ENCODE measurements at places on chromosomes 4 and X.

DNA sequence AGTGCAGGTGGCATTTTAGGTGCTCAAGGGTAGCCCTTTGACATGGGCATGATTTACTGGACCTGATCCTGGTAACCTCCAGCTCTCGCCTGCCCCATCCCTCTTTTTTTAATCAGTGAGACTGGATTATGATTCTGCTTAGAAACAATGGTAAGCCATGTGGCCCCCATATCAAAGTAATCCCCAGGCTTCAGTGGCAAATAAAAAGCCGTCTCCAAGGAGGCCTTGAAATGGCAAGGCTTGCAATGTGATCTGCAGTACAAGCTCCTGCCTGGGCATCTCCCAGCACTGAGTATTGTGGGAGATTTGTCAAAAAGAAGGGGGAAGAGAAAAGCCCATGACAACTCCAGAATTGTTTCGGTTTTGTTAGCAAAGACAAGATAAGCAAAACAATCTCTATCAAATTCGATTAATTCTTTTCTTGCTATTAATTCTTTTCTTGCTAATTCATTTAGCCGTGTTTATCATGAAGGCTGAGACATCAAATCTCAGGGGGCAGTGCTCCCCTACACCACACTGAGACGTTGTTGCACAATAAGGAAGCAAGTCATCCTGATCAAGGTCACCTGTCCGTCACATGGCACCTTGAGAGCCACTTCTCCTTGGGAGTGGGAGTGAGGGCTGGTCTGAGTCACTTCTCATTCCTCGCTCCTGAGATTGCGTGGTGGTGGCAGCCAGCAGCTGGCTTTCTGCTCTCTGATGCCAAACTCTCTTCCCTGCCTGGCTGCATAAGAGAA lies 312.7 kb upstream of the GATB start:
- no peak for DNase-seq

DNA sequence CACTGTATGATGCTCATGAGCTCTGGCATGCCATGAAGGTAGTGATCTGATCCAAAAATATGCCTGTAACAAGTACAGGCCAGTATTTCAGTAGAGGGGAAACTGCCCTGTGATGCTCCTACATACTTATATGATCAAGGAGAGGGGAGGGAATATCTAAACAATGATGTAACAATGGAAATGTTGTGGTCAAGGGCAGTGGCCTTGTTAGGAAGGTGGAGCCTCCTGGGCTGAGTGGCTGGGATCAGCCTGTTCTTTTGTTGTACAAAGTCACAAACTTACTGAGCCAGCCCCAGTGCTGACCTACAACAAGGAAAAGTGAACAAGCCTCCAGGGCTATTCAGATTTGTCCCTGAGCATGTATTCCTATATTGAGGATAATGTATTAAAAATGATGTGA lies 70.3 kb downstream of the ANXA10 start:
- no peak for DNase-seq

- DNase-seq: no peak
Observed at GRCh38 chr4:83552083-83552482, 16.2 kb downstream of the GPAT3 start.

DNA sequence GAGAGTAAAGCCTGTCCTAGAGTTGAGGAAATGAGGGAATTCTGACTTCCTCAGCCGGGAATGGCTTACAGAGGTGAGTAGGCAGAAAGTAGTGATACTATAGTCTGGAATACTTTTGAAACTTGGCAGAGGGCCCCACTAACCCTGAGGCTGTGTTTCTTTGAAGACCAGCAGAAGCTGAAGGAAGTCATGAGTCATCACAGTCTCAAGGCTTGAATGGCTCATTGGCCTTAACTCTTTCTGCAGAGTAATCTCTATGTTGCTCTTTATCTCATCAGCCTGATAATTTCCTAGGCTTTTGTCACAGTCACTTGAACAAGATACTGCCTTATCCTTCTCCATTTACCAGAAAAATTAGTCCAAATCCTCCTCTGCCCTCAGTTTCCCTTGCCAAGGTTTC lies 80.8 kb downstream of the ANKRD50 start:
- no peak for DNase-seq

DNA sequence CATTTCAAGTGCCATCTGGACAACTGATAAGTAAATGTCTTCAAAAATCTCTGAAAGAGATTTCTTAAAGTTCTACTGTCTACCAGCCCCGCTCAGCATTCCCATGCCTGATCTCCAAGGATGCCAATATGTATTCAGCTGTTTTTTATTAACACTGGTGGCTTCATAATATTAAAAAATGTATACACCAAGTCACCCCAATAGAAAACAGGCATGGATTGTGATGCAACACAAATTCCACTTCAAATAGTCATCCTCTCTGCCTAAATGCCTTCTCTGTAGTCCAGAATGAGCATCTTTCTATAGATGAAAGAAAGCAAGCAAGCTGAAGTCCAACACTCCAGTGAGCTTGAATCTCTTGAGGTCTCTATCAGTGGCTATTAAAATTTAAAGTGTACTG lies 152.2 kb upstream of the PPARGC1A start:
- no peak for DNase-seq

GRCh38 chr4:140719686-140720085 lies 36.5 kb downstream of the TBC1D9 start:
- DNase-seq: no peak

GRCh38 chr4:40710484-40711254 lies 39.1 kb upstream of the NSUN7 start:
- no peak for DNase-seq

DNA sequence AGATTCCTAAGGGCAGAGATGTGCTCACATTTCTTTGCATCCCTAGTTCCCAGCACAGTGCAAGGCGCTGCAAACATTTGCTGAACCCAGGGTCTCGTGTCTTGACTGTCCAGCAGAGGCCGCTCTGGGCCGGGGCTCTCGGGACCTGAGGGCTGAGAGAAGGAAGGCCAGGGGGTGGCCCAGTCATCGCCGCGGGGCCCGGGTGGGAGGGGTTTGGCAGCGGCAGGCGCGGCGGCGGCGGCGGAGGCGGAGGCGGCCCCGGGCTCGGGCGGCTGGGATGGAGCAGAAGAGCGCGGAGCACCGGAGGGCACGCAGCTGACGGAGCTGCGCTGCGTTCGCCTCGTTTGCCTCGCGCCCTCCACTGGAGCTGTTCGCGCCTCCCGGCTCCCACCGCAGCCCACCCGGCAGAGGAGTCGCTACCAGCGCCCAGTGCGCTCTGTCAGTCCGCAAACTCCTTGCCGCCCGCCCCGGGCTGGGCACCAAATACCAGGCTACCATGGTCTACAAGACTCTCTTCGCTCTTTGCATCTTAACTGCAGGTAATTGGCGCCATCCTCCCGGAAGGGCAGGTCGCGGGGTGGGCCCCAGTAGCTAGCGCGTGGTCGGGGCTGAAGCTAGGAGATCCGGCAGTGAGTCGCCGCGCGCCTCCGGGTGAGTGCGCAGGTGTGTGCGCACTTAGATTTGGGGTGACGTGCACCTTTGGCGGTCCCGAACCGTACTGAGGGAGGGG lies at the start of gene PARM1:
Gene PARM1, plus strand, starts transcription at position 285 of the 730 bp plus-strand sequence. Its CDS starts 212 bp downstream, at position 497.
- no peak for DNase-seq

DNA sequence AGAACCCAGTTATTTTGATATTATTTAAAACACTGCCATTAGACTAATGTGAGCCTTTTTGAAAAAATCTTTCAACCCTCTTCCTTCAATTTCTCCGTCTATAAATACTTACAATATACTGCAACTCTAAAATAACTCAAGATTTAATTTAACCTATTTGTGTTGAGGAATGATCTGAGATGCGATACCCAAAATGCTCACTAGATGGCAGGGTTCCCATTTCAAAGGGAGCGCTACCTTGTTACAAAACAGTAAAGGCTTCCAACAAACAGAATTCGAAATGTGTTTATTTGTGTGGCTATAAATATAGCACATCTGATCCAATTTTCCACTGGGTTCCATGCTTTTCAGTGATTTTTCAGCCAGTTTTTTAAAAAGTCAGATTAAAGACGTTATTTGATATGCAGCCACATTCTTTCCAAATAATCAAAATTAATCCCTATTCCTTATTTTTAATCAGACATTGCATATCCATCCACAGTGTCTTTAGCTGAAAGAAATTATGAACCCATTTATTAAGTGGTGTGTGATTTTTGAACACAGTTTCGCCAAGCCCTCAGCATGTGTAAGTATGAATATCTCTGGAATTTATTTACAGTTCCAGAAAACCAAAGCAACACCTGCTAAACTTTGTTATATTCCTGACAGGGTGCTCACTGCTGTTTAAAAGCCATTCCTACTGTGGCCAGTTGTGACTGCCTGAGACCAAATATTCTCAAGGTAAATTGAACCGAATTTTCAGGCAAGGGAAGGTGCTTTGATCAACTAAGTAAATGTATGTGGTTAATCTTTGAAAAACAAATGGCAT lies 668.0 kb upstream of the LCORL start:
- peak; percentile 10 for DNase-seq

DNA sequence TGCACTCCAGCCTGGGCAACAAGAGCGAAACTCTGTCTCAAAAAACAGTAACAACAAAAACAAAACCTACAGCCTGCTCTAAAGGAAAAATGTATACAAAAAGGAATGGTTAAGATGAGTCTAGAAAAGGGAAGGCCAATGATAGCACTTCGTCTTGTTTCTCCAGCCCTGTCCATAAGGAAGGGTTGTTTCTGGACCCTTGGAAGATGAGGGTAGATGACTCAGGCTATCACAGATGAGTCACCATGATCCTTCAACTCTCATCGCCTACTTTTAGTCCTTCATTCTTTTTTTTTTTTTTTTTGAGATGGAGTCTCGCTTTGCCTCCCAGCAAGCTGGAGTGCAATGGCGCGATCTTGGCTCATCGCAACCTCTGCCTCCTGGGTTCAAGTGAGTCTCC lies 8.8 kb downstream of the PLA2G12A start:
- DNase-seq: no peak

DNA sequence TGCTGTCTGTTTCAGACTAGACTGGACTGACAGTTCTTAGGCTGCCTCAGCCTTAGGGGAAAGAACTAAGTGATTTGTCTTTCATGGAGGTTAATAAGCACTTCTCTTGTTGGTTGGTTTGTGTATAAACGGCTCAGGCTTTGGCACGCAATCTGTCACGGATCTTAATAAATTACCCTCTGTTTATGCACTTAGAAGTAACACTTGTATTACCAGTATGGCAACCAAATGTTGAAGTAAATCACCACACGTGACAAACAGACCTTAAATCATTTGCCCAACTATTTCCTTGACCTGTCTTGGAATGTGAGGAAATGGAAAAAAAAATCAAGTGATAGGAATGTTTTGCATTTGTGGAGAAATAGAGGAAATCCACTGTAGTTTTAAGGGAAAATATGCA lies 69.9 kb downstream of the TEX13A start:
- DNase-seq: no peak

GRCh38 chrX:73647212-73647611 lies 84.2 kb downstream of the CHIC1 start:
- no peak for DNase-seq

DNA sequence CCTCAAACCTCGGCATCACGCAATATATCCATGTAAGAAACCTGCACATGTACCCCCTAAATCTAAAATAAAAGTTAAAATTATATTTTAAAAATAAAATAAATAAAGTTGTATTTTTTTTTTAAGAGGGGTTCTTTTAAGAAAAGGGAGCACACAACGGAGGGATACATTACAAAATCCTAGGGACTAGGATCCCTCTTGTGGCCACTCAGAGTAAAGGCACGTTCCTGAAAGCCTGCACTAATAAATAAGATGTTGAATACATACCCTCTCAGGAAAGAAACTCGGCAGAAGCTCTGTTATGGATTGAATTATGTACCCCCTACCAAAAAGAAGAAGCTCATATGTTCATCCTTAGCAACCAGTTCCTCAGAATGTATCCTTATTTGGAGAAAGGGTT lies 50.9 kb upstream of the PRDX4 start:
- DNase-seq: no peak

GRCh38 chr4:59598330-59598618 lies 1601.9 kb upstream of the ADGRL3 start:
- no peak for DNase-seq

DNA sequence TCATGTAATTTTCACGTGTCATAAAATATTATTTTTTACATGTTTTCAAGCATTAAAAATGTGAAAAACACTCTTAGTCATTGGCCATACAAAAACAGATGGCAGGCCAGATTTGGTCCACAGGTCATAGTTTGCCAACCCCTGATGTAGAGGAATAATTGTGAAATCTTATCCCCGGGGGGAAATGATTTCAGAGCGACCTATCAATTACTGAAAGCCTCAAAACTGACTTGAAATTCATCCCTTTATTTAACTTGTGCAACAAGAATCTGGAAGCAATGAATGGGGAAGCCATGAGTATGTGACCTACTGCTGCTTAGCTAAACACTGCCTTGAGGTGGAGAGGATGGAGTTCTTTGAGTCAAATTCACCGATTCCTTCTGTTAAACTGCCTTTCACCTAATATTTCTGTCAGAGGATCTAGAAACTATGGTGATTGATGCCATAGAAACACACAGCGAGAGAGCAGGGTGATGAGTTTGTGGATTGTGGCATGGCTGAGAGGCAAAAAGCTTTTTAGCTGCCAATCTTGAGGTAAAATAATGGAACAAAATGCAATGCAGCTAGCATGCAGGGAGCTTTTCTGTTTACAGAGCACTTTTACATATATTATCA lies 30.3 kb upstream of the BRS3 start:
- DNase-seq: no peak

DNA sequence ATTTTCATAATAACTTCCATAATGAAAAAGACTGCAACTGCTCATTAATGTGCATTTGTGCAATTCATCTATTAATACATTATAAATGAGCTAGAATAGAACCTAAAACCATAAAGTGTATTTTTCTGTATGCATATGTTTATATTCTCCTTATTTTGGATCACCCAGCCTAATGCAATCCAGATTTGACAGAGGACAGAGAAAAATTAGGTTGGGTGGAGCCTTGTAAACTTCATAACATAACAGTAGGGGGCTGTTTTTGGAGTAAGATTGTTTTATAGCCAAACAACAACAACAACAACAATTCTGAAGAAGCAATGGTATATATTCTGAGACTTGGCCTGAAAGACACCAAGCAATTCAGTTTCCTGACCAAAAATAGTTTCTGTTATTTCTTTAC lies 615.3 kb upstream of the SLIT2 start:
- DNase-seq: no peak

DNA sequence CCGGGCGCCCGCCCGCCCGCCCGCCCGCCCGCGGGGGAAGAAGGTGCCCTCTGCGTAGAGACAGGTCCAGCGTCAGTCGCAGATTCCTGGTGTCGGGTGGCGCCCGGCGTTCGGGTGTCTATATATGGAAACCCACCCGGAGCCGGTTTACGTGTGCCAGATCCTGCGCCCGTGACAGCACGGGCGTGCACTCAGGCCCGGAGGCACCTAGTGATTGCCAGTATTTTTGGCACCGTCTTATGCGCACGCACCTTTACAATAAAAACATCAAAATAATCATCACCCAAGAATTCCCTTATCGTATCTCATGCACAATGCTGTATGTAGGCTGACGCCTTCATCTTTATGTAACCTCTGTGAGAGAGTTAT lies 519 bp downstream of the SLC25A4 start:
- DNase-seq: no peak

DNA sequence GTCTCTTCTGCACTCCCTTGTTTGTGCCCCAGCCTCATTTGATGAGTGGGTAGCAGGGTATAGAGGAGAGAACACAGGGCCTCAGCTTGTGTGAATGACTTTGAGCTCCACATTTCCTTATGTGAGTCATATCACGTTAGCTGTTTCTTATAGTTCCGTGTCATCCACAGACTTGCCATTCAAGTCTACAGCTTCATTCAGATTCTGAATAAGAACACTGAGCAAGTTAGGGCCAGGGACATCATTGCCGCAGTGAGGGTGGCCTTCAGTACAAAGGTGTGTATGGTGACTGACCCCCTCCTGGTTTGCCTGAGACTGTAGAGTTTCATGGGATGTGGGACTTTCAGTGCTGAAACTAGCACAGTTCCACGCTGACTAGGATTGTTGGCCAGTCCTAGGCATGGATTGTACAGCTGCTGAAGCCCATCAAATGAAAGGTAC lies 23.6 kb downstream of the KLF3 start:
- no peak for DNase-seq

Measured in central memory CD4-positive, alpha-beta T cell (primary cell).